ENCODE measurements at places on chromosomes 1 and 21. TPM values are rescaled to one million over a fixed set of nuclear protein-coding genes. Genes with fewer than 3 reads are reported as not detected.
A peak's percentile ranks its signal among the peaks of the same experiment; 100 is the strongest.

DNA sequence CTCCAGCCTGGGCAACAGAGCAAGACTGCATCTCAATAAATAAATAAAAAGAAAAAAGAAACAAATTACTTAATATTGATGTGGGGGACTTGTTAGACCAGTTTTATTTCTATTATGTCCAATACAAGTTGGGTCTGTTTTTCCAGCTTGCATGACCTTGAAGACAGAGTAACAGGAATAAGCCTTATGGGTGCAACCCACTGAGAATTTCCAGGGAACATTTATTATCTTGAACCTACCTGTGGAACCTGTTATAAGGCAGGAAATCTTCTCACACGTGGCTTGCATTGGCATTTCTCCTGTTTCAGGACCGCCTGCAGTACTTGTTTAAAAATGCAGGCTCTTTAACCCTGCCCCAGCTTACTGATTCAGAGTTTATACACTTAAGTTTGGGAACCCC lies 64.0 kb downstream of the ZBTB17 start:
- peaks cover 77% of the 10 kb centered on the region for H3K36me3 ChIP-seq
- H3K4me1 ChIP-seq, result peaks cover 6% of the 10 kb centered on the region

Gene GBP4
- total RNA-seq, result 4.4 TPM

Gene CCDC30
- 0.95 TPM for total RNA-seq

DNA sequence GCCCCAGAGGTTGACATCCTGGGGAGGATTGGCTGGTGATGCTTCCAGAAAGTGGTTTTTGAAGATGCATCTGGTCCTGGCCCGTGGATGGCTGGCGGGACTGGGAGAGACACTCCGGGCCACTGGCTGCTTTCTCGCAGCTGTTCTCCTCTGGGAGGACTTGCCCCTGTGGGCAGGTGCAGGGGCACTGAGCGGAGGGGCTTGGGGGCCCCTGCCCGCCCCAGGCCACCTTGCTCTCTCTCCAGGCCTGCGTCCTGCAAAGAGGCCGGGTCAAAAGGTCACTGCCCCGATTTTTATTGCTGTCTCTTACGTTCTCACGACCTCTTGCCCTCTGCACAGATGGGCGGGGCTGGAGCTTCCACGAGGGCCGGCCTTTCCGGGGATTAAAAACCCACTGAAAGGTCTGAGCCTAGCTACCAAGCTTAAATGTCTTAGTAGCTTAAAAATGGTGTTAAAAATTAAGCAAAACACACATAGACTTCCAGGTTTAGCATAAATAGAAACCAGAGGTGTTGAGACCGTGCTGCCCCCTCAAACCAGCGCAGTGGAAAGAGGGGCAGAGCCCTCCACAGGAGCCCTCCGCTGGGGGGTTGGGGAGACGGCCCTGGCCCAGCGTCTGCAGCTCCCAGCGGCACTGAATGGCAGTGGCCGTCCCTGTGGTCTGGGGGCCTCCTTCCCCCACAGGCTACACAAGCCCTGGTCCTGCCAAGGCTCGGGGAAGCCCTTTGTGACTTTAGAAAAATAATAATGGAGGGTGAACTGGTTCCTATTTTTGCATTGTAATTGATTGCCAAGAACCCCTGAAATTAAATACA lies 43.9 kb downstream of the SKI start:
- no peaks in the 10 kb centered on the region for H3K27me3 ChIP-seq
- no peak overlapping the region for H3K27ac ChIP-seq
- peak; percentile 38 for DNase-seq
- no peaks in the 10 kb centered on the region for H3K36me3 ChIP-seq

GRCh38 chr1:172486805-172487454 lies 43.1 kb upstream of the PIGC start:
- H3K36me3 ChIP-seq, result no peaks in the 10 kb centered on the region
- no peak for DNase-seq
- H3K27ac ChIP-seq, result no peak overlapping the region
- no peak overlapping the region for H3K4me3 ChIP-seq
- H3K4me1 ChIP-seq, result no peaks in the 10 kb centered on the region

Gene BMP8A
- not detected for total RNA-seq

GRCh38 chr1:150628766-150629114 lies 672 bp downstream of the ENSA start:
- peak overlapping the region; percentile 77 for H3K4me3 ChIP-seq
- peaks cover 10% of the 10 kb centered on the region for H3K36me3 ChIP-seq
- no peak for DNase-seq
- H3K27me3 ChIP-seq, result no peaks in the 10 kb centered on the region

Gene RXRG
- 20.4 TPM for total RNA-seq

DNA sequence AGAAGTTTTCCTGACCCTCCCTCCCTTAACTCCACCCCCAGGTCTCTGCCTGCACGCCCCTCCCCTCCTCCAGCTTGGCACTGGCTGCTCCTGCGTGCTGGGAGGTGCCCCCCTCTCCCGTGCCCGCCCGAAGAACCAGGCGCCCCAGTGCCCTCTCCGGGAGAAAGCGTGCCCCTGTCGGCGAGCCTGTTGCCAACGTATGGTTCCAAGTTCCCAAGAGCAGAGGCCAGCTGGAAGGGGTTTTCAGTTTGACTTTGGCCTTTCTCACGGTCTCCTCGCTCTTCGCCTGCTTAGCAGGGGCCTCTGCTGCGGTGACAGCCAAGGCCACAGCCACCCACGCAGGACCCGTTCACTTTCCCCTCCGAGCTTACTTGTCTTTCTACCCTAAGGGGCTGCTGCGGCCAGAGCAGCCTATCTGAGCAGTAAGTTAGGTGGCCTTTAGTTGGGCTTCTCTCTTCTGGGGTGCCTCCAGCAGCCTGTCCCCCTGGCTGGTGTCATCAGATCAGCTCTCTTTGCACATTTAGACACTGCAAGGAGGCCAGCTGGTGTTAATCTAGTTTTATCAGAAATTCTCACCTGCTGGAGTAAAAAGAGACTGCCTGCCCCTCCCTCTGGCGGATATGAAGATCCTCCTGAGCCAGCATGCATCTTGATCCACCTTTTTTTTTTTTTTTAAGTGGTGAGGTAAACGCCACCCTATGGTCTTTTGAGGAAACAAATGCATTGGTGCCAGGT lies 1.5 kb downstream of the STUM start:
- H3K27ac ChIP-seq, result peak overlapping the region; percentile 7
- H3K36me3 ChIP-seq, result no peaks in the 10 kb centered on the region
- H3K4me3 ChIP-seq, result peak overlapping the region; percentile 67
- peaks cover 16% of the 10 kb centered on the region for H3K4me1 ChIP-seq
- H3K27me3 ChIP-seq, result peaks cover 5% of the 10 kb centered on the region

- peaks cover 4% of the 10 kb centered on the region for H3K36me3 ChIP-seq
- DNase-seq, result no peak
- H3K27ac ChIP-seq, result peak overlapping the region; percentile 98
- H3K4me1 ChIP-seq, result peaks cover 14% of the 10 kb centered on the region
Measured at GRCh38 chr1:147600119-147601111, 59.1 kb downstream of the BCL9 start.

GRCh38 chr1:58839147-58839795 lies 55.4 kb upstream of the JUN start:
- H3K27ac ChIP-seq, result no peak overlapping the region
- H3K36me3 ChIP-seq, result no peaks in the 10 kb centered on the region
- no peaks in the 10 kb centered on the region for H3K27me3 ChIP-seq
- no peaks in the 10 kb centered on the region for H3K4me1 ChIP-seq
- H3K4me3 ChIP-seq, result no peak overlapping the region

Gene FAM177B
- total RNA-seq, result not detected

- peaks cover 6% of the 10 kb centered on the region for H3K4me1 ChIP-seq
- peak; percentile 78 for DNase-seq
- H3K27me3 ChIP-seq, result no peaks in the 10 kb centered on the region
- peak overlapping the region; percentile 85 for H3K4me3 ChIP-seq
Measured at GRCh38 chr1:85464497-85465098, 361 bp downstream of the DDAH1 start.

GRCh38 chr1:168088511-168089325 lies 48.0 kb downstream of the GPR161 start:
- H3K27ac ChIP-seq, result no peak overlapping the region
- no peaks in the 10 kb centered on the region for H3K36me3 ChIP-seq
- H3K4me1 ChIP-seq, result peaks cover 6% of the 10 kb centered on the region
- no peak for DNase-seq

Gene DFFB
- 1.3 TPM for total RNA-seq

DNA sequence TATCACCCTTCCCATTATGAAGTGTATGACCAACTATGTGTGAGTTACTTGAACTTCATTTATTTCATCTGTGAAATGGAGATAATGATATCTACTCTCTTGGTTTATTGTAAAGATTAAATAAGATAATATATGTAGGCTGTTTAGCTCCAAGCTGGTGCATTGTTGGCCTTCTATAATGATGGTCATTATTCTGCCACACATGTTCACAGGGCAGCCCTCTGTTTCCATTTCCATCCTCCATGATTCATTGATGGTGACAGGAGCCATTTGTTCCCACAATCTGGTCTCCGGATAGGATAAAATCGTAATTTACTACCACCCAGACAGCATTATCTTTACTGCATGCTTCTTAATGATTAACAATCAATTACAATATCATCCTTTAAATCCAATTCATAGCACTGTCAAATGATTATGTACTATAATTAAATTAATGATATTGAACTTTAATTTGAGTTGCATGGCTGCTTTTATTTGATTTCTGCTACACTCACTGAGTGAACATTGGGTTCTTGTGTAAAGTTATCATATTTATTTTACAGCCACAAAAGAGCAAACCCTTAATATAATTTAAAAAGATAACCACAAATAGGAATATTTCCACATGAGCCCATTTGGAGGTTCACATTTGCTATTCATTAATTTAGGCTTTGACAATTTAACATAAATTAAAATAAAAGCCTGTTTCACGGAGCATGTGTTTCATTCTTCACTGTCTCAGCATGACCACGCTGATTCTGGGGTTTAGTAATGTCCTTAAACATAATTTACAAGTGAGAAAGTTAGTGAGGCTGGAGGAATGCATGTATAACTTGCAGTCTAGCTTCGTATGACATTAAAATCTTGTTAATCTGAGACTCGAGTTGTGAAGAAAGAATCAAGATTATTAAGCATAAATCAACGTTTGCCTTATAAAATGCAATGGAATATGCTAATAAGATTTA lies 596.4 kb upstream of the ZRANB2 start:
- H3K36me3 ChIP-seq, result no peaks in the 10 kb centered on the region
- no peaks in the 10 kb centered on the region for H3K4me1 ChIP-seq
- no peak overlapping the region for H3K27ac ChIP-seq
- no peak overlapping the region for H3K4me3 ChIP-seq

GRCh38 chr1:209616366-209617046 lies 33.0 kb downstream of the CAMK1G start:
- peak overlapping the region; percentile 82 for H3K27ac ChIP-seq
- DNase-seq, result no peak
- peaks cover 51% of the 10 kb centered on the region for H3K4me1 ChIP-seq

- no peaks in the 10 kb centered on the region for H3K4me1 ChIP-seq
- no peak for DNase-seq
- H3K36me3 ChIP-seq, result no peaks in the 10 kb centered on the region
- H3K4me3 ChIP-seq, result no peak overlapping the region
- H3K27me3 ChIP-seq, result no peaks in the 10 kb centered on the region
Measured at GRCh38 chr1:93502571-93502970, 54.7 kb downstream of the FNBP1L start.

GRCh38 chr1:55777545-55777944 lies 562.4 kb upstream of the USP24 start:
- no peaks in the 10 kb centered on the region for H3K27me3 ChIP-seq
- H3K27ac ChIP-seq, result no peak overlapping the region
- H3K36me3 ChIP-seq, result no peaks in the 10 kb centered on the region

Gene HRNR
- total RNA-seq, result not detected

DNA sequence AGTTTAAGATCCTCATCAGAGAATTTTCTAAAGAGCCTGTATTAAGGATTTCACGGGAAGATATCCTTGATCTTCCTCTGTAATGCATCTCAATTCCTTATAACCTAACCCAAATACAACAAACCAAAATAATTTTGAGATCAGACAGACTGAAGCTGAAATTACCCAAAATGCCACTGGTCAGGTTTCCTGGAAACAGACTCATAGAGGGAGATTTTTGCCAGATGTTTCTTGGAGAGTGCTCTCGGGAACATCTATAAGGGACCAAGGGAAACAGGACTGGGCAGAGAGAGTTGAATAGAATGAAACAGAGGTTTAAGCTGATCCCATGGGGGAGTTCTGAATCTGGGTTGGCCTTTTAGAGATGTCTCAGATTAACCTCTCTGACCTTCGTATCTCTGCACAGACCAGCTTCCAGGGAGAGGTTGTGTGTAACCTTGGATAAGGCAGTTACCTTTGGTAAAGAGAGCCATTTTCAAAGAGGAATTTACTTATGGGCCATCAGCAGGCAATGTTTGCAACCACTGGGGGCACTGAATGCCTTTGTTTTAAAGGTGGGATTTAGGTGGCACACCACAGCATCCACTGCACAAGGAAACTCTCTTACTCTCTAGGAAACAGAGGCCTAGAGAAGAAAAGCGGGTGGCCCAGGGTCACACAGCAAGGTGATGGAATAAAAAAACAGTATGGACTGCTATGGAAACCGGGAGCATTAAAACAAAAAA lies 130.8 kb upstream of the SGIP1 start:
- H3K27me3 ChIP-seq, result no peaks in the 10 kb centered on the region
- H3K36me3 ChIP-seq, result no peaks in the 10 kb centered on the region
- peaks cover 12% of the 10 kb centered on the region for H3K4me1 ChIP-seq
- DNase-seq, result no peak
- peak overlapping the region; percentile 47 for H3K27ac ChIP-seq

- peaks cover 43% of the 10 kb centered on the region for H3K36me3 ChIP-seq
- H3K4me3 ChIP-seq, result peak overlapping the region; percentile 37
- no peak for DNase-seq
- H3K27ac ChIP-seq, result no peak overlapping the region
Measured at GRCh38 chr1:151157067-151157531, 650 bp downstream of the TNFAIP8L2 start.

DNA sequence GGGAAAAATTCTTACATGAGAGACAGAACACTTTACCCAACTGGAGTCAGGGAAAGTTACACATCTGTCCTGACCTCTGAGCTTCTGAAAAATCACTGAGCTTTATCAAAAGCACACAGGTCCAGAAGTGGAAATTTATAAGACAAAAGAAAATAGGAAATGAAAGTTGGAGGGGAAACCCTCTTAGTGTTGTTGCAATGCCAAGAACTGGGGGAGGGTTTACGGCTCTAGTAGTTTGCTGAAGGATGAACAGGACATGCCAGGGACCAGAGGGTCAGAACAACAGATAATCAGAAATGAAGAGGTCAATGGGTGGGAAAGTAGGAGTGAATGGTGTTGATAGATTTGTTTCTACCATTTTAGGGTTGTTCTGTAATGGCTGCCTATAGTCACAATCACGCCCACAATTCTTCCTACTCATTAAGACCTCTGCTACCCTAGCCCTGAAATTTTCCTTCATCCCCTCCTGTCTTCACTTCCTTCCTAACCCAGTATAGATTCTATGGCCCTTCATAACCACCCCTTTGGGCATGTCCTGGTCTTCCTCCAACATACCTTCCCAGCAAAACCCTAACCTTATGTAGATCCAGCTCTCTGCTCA lies 30.3 kb upstream of the FMOD start:
- no peak for DNase-seq
- no peak overlapping the region for H3K4me3 ChIP-seq
- H3K4me1 ChIP-seq, result peaks cover 4% of the 10 kb centered on the region
- no peaks in the 10 kb centered on the region for H3K27me3 ChIP-seq
- no peaks in the 10 kb centered on the region for H3K36me3 ChIP-seq

Gene C1QTNF12
- 0.86 TPM for total RNA-seq

Gene SELE
- total RNA-seq, result not detected

Data from psoas muscle (tissue), 8 donors.